ENCODE measurements at places on chromosomes 6 and 20. TPM values are rescaled to one million over a fixed set of nuclear protein-coding genes. Genes with fewer than 3 reads are reported as not detected.
A peak's percentile ranks its signal among the peaks of the same experiment; 100 is the strongest.

DNA sequence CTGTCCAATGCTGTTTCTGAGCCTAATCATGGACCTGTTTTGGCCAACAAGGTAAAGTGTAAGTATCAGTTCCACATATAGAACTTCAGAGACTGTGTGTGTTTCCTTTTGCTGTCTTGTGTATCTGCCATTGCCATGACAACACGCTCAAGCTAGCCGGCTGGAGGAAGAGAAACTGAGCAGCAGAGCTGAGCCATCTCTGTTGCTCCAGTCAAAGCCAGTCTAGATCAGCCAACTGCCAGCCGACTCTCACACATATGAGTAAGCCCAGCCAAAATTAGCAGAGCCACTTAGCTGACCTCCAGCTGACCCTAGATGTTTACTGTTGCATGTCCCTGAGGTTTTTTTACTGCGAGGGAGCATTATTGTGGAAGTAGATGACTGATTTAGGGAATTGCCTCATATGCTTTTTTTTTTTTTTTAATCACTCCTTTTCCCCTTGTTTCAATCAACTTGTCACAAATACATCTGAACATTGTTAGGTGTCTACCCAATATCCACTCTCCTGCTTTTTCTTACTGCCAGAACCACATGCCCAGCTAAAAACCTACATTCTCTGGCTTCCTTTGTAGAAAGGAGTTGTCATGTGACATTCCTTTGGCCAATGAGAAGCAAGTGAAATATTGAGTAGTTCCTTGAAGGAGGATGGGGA is 304.3 kb upstream of the SUPT3H start:
- H3K27me3 ChIP-seq, result no peaks in the 10 kb centered on the region
- H3K4me3 ChIP-seq, result no peak overlapping the region
- H3K36me3 ChIP-seq, result peaks cover 3% of the 10 kb centered on the region

DNA sequence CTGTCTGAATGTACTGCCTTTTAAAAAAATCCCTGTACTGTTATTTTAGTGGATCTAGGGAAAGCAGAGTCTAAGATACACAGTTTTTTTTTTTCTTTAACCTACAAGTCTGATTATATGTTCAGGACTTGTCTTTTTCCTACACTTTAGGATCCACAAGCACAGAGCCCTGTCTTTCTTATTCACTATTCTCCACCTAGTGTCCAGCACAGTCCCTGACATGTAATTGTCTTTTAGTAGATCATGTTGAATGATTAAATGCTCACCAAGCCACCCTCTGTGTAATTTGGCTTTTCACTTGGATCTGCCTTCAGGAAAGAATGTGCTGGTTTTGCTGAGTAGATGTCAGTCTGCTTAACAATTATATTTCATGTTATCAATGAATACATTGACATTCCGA is 35.8 kb upstream of the YWHAB start:
- no peak overlapping the region for H3K4me3 ChIP-seq
- no peaks in the 10 kb centered on the region for H3K36me3 ChIP-seq
- H3K27ac ChIP-seq, result no peak overlapping the region

DNA sequence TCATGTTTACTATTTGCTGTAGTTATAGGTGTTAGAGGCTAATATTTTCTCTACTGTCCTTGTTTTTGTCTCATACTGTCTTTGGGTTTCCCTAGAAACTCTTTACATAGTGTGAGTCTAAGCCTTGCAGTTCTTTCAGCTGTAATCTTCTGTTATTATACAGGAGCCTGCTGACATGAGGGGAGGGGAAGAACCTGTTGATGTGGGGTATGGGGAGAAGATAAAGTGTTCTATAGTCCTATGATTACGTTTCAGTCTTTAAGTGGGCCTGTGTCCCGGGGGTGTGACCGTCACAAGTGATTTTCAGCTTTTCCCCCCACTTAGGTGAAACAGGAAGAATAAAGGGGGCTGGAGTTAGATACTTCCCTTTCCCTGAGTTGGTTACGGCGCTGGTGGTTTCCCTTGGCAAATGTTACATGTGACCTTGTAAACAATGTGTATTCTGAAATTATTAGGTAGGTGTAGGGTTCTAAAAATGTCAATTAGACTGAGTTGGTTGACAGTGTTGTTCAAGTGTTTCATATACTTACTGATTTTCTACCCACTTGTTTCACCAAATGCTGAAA is 41.3 kb downstream of the REV3L start:
- no peak overlapping the region for H3K4me3 ChIP-seq
- peaks cover 5% of the 10 kb centered on the region for H3K36me3 ChIP-seq
- no peak overlapping the region for H3K27ac ChIP-seq
- no peak for DNase-seq
- H3K27me3 ChIP-seq, result no peaks in the 10 kb centered on the region

The OR2J3 gene
- total RNA-seq, result not detected

DNA sequence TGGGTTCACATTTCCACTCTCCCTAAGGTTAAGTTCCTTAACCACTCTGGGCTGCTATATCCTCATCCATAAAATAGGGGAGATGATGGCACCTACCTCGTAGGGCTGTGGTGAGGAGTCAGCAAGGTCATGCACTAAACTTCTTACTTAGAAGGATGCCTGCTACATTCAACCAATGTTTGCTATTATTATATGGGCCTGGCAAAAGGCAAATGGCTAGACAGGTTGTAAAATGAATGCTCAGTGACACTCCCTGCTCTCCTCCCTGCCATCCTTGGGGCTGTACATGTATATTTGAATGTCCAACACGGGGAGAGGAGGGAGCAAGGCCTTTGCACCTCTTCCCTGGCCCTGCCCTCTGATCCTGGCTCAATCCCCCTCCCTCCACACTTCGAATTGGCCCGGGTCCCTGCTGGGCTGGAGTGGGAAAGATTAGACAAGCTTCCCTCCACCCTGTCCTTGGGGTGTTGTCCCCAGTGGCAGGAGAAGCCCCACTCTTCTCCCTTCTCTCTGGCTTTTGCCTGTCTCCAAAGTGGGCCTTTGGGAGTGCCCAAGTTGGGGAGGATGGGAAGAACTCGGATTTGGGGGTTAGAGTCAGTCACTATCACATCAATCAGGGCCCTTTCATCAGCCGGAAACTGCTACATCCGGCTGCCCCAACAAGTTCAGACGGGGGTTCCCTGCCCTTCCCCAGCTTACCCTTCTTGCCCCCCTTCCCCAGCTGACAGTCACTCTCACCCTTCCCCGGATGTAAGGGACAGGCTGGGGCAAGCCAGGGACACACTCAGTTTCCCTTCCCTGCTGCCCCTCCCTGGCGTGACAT is 36.3 kb upstream of the VEGFA start:
- peaks cover 2% of the 10 kb centered on the region for H3K27me3 ChIP-seq
- peaks cover 5% of the 10 kb centered on the region for H3K36me3 ChIP-seq
- peaks cover 21% of the 10 kb centered on the region for H3K4me1 ChIP-seq
- peak; percentile 54 for DNase-seq

The ELOVL4 gene
- 0.74 TPM for total RNA-seq

DNA sequence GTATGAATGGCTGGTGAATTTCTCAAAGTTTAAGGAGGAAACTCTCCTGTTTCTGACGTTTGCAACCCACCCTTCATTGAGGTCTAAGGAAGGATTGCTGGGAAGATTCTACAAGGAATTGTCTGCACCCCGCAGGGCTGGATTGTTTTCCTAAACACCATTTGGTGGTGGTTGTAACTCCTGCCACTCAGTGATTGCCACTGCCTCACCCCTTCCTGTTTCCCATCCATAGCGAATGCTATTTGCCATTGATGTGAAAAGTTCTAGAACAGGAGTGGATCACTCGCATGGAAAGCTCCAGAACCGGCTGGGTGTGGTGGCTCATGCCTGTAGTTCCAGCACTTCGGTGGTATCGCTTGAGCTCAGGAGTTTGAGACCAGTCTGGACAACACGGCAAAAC is 8.7 kb upstream of the DSP start:
- no peaks in the 10 kb centered on the region for H3K4me1 ChIP-seq
- H3K36me3 ChIP-seq, result no peaks in the 10 kb centered on the region
- no peak overlapping the region for H3K4me3 ChIP-seq
- no peak overlapping the region for H3K27ac ChIP-seq

DNA sequence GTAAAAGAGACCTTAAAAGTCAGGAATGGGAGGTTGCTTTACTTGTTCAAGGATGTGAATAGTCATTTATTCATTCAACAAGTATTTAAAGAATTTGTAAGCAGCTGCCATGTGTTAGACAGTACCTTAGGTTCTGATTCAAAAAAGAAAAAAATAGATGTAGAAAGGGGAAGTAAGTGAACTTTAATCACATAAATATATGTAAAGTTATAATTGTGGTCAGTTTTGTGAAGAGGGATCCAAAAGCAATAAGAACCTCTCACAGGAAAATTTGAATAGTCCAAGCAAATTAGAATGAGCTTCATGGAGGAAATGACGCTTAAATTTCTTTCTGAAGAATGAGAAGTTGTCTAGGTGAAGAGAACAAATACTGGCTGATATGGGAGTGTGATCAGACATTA is 596.1 kb upstream of the CITED2 start:
- H3K4me3 ChIP-seq, result no peak overlapping the region
- no peak for DNase-seq
- peaks cover 2% of the 10 kb centered on the region for H3K27me3 ChIP-seq
- H3K4me1 ChIP-seq, result no peaks in the 10 kb centered on the region
- no peaks in the 10 kb centered on the region for H3K36me3 ChIP-seq
